ENCODE measurements at places on chromosomes 16 and 17.

DNA sequence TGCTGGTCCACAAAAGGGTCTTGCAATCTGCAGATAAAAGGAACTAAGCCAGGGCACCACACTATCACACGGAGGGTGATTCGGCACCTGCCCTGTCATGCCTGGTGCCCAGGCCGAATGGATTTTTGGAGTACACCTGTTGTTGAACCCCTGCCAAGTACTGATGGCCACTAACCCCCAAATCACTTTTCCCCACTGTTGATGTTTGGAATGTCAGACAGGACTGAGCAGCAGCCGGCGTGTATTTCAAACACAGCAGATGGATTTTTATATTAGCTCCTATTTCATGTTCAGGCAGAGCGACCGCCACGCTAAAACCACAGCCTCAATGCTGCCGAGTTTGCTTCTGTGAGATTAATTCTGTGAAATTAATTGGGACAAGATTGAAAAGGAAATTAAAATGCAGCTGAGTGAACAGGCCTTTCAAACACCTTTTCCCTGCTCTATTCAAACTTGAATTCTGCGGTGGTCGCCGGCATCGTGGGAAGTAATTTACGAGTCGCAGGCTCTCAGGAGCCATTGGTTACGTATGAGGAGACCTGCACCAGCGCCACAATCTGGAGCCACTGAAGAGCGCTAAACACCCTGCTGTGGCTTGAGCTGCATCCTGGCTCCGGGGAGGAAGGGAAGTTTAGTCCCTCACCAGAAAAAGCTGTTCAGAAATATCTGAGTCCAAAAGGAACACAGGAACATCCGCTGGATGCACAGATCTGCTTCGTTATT lies 48.5 kb downstream of the SNX11 start:
- DNase-seq: no peak

DNA sequence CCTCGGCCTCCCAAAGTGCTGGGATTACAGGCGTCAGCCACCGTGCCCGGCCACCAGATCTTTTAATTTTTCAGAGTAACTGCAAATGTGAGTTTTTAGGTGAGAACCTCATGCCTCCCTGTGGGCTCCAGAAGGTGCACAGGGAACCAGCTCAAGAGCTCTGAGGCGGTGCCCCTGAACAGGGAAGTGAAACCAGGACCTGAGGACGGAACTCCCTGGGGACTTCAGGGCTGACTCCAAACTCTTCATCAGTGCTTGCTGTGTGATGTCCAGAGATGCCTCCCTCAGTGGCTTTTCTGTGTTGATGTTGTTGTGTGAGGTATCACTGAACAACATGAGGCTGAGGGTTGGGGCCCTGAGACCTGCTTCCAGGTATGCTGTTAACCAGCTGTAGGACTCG lies 23.8 kb downstream of the SLC12A3 start:
- DNase-seq: no peak

GRCh38 chr17:51676691-51677487 lies 416.5 kb downstream of the UTP18 start:
- no peak for DNase-seq

- no peak for DNase-seq
Measured at GRCh38 chr17:34024386-34024785, 230.7 kb upstream of the CCL2 start.

DNA sequence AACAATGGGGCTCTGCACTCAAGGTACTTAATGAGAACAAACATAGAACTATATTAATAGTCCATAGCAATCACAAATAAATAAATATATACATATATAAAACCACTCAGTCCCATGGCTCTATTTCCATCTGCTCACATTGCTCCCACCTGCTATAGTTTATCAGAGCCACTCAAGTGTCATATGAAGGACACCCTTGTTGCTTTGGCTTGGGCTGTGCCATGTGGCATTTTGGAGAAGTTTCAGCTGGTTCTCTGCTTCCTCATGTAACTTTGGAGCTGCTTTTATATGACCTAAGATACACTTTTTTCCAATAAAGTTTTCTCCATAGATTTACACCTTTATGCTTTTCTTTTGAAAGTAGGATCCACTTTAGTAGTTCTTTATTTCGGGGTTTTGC lies 126.4 kb downstream of the KCNJ2 start:
- DNase-seq: no peak

- DNase-seq: no peak
Measured at GRCh38 chr16:19110537-19111360, 3.0 kb upstream of the ITPRIPL2 start.

DNA sequence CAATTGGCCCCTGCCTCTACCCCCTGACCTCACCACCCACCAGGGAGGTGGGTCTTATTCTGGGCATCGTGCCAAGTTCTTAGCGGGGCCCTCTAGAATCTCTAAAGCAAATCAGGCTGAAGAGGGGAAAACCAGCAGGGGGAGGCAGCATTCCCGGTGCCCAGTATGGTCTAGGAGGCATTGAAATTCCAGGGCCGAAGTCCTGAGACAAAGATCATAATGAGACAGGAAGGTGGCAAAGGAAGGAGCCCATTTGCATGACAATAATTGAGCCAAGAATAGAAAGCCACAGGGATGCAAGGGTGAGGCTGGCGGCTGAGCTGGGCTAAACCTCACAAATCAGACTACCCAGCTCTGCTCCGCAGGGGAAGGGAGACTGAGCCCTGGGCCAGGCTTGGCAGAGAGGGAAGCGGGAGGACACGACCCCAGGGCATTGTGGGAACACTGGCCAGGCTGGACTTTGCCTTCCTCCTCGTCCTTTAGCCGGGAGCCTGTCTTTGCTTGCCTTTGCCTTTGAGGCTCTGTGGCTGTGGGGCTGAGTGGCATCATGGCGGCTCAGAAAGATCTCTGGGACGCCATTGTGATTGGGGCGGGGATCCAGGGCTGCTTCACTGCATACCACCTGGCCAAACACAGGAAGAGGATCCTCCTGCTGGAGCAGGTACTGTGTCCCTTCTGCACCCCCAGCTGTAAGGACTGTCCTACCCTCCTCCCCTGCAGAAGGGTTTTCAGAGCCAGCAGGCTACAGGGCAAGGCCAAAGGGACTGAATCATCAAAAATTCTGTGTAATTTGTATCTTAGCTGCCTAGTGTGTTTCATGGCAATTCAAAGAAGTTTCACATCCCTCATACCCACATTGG lies at the start of gene PIPOX:
PIPOX (plus strand) TSS at position 463 of the 860 bp plus-strand sequence; CDS start at position 548, 85 bp downstream.
- no peak for DNase-seq

- DNase-seq: no peak
Measured at GRCh38 chr16:65153365-65154105, 31.7 kb upstream of the CDH11 start.

DNA sequence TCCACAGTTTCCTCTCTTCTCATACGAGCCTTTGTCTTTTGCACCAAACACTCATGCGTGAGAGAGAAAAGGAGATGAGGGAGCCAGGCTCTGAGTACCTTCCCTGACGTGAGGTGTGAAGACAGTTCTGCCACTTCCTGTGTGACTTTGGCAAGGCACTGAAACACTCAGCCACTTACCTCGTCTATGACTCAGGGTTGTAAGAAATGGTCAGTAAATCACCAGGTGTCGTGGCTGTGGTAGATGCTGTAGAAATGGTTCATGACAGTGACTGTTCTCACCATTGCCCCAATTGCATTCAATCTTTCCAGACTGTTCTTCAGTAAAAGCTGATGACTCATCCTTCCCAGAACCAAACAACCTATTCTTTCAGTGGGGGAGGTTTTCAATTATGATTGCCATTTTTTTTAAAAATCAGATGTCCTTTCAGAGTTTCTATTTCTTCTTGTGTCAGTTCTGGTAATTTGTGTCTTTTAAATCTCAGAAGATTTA lies 49.2 kb upstream of the CBFA2T3 start:
- peak; percentile 56 for DNase-seq

DNA sequence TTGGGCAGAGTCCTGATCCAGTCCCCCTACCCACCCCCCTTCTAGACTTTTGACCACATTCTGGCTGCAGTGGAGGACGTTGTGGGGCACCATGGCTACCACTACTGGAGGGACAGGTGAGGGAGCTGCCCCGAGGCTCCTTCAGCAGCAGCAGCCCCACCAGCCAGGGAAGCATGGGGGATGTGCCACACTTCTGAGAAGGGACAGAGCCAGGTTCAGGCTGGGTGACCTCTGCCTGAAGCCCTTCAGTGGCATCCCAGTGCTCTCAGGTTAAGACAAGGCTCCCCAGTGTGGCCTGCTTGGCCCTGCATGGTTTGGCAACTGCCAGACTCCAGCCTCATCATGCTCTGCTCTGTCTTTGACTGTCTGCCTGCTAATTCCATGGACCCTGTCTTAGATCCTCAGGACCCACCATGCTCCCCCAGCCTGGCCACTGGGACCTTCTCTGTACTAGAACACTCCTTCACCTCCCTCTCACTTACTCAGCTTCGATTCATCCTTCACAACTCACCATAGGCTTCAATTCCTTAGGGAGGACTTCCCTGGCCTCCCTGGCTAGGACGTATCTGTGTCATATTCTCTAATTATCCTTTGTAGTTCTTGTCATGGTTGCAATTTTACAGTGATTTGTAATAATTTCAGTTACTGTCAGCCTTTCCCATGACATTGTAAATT lies 8.8 kb downstream of the SLC9A5 start:
- no peak for DNase-seq

DNA sequence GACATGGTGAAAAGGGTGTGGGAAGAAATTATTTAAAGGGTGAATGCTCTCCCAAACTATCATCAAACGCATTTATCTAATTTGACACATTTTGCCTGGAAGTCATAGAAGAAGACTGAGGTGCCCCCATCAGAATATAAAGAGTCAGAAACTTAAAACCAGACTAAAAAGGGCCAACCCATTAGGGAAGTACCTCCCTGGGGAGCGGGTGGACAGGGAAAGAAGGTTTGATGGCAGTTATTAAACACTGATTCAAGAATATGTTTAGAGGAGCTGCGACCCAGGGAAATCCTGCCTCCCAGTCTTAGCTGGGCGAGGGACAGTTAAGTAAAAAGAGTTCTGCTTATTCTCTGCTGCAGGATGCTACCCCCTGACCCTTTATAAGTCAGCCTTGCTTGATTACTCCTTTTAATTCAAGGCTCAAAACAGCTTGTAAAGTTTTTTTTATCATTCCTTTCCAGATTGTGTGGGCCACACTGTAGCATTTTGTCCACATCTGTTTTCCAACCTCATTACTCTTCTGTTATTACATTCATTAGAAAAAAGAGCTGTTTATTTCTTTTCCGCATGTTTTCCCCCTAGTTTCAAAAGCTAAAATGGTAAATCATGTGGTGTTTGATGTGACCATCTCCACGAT lies 138.5 kb upstream of the TBX2 start:
- DNase-seq: no peak

GRCh38 chr17:75105126-75106080 lies 4.4 kb upstream of the ARMC7 start:
- no peak for DNase-seq

DNA sequence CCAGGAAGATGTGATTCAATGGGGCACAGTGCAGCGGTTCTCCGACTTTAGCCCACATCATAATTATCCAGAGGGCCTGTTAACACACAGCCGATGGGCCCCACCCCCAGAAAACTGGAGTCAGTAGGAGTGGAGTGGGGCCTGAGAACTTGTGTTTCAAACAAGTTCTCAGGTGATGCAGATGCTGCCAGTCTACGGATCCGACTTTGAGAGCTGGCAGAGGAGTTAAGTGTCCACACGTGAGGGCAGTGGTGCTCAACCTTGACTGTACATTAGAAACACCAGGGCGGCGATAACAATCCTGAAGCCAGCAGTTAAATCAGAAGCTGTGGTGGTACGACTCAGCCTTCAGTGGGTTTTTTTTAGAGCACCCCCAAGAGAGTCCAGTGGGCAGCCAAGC lies 75.0 kb downstream of the GPRC5B start:
- DNase-seq: no peak

DNA sequence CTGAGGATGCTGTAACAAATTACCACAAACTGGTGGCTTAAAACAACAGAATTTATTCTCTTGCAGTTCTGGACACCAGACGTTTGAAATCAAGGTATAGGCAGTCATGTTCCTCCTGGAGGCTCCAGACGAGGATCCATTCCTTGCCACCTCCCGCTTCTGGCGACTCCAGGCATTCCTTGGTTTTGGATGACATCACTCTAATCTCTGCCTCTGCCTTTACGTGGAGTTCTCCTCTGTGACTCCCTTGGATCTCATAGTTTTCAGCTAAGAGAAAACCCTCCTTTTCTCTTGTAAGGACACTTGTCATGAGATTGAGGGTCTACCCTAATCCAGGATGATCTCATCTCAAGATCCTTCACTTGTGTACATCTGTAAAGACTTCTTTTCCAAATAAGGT lies 31.4 kb upstream of the HS3ST3B1 start:
- DNase-seq: no peak

GRCh38 chr16:56716761-56717160 lies 13.2 kb upstream of the NUP93 start:
- DNase-seq: no peak

DNA sequence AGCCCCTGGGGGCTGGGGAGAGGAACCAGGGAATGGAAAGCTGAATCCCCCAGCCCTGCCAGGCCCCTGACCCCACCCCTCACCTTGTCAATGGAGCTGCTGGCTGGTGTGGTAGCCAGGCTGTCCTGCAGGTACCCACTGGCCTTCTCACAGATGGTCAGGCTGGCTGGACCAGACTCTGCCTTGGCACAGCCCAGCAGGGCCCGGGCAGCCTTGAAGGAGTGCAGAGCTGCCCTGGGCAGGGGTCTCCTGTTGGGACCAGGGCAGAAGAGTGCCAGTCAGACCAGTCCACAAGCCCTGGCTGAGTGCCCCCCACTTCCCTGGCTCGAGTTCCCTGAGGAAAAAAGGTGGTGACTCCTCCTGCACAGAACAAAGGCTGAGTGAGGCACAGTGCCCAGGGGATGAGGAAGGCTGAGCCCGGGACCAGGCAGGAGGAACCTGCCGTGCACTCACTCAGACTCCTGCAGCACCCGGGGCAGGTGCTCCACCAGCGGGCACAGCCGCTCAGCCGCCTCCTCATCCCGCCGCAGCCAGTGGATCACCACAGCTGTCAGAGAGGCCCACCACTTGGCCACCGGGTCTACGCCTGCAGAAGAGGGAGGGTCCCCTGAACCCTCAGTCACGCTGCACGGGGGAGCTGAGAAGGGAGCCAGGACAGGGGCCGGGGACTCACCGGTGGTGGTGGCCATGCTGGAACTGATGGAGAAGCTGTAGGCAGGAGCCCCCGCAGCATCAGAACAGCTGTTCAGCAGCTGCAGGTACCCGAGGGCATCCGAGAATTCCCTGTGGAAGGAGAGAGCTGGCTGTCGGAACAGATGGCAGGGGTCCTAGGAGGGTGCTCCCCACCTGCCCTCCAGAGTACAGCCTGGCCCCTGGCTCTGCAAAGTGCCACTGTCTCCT lies 22.4 kb downstream of the SREBF1 start:
- DNase-seq: no peak

DNA sequence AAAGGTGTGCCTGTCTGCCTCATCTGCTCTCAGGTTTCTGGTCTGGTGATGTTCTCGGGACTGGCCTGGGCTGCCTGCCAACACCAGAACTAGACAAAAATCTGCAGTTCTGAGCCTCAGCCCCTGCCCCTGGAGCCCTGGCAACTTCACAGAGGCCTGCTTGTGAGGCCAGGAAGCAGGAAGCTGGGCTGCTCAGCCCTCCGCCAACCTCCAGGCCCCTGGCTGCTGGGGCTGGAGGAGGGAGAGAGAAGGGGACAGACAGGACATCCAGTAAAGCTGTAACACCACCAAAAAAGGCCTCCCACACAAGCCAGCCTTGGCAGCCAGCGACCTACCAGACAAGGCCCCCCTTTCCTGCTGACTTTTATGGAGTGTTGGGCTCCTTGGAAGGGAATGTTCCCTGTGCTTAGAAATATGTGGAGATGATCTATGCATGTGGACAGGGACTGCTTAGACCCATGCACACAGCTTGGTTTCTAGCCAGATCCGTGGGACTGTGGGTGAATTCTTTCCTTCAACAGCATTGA lies 157.6 kb downstream of the XYLT1 start:
- no peak for DNase-seq

- no peak for DNase-seq
Measured at GRCh38 chr16:79794941-79795340, 194.4 kb upstream of the MAF start.

- no peak for DNase-seq
Measured at GRCh38 chr17:49414271-49414621, 436 bp downstream of the PHB1 start.
